ENCODE measurements at places on chromosomes 16 and 17.

GRCh38 chr16:78179666-78180065 is 80.2 kb downstream of the WWOX start:
- DNase-seq, result no peak

- no peak for DNase-seq
These were observed 35.0 kb upstream of the ALKBH5 start for GRCh38 chr17:18148586-18148985.

DNA sequence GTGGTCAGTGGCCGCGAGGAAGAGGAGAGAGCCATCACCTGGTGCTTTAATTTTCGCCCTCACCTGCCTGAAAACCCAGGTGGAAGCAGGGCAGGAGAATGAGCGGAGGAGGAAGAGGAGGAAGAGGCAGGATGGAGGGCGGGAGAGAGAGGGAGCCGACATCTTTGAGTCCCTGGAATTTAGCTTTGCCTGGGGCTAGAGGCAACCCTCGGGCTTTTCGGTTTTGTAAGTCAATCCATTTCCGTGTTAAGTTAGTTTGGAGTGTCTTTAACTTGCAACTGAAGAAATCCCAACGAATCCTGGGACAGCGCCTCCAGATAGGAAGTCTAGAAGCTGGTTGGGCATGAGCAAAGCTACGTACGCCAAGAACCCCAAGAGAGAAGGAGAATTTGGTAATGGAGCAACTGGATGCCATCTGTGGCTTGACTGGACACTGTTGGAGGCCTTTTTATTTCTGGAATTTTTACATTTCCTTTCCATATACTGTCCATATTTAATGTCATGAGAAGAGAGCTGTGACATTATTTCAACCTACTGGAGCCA is 36.9 kb upstream of the ATP2A3 start:
- DNase-seq, result no peak

DNA sequence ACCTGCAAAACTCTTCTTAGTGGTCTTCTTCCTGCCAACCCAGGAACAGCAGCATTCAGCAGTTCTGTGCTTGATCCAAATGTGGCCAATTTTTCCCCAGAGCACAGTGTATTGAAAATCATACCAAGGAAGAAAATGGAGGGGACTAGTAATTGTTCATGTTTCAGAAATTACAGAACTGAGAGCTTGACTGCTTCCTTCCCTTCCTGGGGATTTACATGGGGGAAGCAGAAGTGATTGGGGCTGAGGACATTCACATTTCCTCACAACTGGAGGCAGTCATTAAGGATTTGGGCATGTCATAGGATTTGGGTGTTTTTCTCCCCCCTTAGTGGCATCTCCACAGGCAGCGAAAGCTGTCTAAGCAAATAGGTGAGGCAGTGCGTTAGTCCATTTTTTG is 19.7 kb downstream of the CIITA start:
- DNase-seq, result no peak

GRCh38 chr17:57604771-57605674 is 140.1 kb downstream of the CCDC182 start:
- DNase-seq, result no peak

DNA sequence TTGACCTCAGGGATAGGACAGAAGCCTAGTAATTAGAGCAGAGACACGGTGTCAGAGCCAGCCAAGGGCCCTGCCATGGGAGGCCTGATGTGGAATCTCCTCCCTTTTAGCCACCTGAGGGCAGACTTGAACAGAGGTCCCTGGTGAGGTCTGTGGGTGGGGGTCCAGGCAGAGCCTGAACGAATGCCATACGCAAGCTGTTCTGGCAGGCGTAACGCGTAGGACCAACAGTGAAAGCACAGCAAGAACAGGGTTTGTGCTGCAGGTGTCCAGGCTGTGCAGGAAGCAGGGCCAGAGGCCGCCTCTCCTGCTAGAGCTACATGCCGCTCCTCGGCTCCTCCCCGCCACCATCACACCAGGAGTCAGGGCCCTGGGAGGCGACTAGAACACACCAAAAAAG is 81.9 kb upstream of the TBX2 start:
- no peak for DNase-seq

GRCh38 chr17:29347831-29348629 is 42.1 kb upstream of the TAOK1 start:
- DNase-seq, result peak; percentile 29

- no peak for DNase-seq
These were observed 28.0 kb downstream of the NFATC3 start for GRCh38 chr16:68113059-68113761.

DNA sequence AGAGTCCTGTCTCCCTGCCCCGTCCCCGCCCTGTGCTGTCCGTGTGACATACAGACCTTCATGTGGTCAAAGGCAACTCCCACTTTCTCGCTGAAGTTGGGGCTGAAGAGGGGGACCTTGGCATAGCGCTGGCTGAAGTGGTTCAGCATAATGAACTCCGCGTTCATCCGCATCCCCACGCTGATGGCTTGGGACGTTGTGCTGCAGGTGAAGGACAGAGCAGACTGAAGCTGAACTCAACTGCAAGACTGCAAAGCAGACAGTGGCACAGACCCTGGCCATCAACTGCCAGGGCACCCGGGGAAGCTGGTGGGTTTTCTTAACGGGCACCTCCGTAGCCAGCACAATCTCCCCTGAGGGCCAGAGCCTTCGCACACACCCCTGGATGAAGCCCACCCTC is 24.2 kb downstream of the ELAC2 start:
- no peak for DNase-seq

- DNase-seq, result peak; percentile 42
These were observed 30.9 kb upstream of the DUSP14 start for GRCh38 chr17:37458805-37459204.

DNA sequence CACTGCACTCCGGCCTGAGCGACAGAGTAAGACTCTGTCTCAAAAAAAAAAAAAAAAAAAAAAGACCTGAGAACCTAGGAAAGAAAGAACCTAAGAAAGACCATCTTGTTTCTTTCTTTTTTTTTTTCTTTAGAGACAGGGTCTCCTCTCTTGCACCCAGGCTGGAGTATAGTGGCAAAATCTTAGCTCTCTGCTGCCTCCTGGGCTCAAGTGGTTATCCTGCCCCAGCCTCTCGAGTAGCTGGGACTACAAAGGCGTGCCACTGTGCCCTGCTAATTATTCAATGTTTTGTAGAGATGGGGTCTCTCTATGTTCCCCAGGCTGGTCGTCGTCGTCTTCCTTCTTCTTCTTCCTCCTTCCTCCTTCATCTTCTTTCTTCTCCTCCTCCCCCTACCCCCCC is 7.8 kb upstream of the BIRC5 start:
- no peak for DNase-seq

Measured in mammary epithelial cell (primary cell).